ENCODE measurements at places on chromosomes 1 and 21. TPM values are rescaled to one million over a fixed set of nuclear protein-coding genes. Genes with fewer than 3 reads are reported as not detected.

- no peak for DNase-seq
These were observed 93.4 kb downstream of the CD58 start for GRCh38 chr1:116477429-116477828.

The TAS1R1 gene
- total RNA-seq: not detected

- no peak for DNase-seq
These were observed 173.6 kb downstream of the RERE start for GRCh38 chr1:8643542-8644536.

- DNase-seq: no peak
These were observed 442.6 kb downstream of the PRDM2 start for GRCh38 chr1:14142397-14143100.

The SWT1 gene
- 2.5 TPM for total RNA-seq

- no peak for DNase-seq
These were observed 99.2 kb upstream of the GRIK3 start for GRCh38 chr1:37133276-37134145.

- no peak for DNase-seq
These were observed 8.9 kb downstream of the CCDC185 start for GRCh38 chr1:223401873-223402789.

DNA sequence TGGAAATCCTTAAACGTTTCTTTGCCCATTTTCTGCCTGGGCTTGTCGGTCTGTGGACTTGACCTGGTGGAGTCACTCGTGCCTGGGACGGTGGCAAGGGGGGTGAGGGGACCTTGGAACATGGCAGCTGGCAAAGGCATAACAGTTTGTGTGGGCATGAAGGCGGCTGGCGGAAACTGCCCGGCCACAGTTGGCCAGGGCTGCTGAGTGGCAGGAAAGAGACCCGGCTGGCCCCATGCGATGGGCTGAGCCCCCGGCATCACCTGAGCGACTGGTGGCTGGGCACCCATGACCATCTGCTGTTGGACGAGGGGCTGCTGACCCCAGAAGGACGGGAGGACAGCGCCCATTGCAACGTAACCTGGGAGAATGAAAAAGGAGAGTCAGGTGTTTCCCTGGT is 49.3 kb upstream of the C8B start:
- no peak for DNase-seq

The ATF3 gene
- total RNA-seq: 35.4 TPM

DNA sequence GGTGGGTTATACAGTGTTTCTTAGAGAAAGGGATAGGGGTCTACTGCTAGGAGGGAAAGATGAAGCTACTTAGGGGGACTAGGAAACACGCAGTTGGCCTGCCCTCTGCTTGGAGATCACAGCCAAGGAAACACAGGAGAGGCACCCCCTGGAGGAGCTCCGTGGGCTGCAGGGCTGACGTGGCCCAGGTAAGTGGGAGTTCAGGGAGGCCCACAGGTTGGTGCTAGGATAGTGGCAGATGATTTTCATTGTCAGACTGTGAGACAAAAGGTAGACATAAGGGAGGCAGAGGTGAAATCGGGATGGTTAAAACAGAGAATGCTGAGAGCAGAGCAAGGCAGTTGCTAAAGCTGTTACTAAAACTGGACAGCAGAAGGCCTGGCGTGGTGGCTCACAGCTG is 463.0 kb downstream of the DSCAM start:
- no peak for DNase-seq

DNA sequence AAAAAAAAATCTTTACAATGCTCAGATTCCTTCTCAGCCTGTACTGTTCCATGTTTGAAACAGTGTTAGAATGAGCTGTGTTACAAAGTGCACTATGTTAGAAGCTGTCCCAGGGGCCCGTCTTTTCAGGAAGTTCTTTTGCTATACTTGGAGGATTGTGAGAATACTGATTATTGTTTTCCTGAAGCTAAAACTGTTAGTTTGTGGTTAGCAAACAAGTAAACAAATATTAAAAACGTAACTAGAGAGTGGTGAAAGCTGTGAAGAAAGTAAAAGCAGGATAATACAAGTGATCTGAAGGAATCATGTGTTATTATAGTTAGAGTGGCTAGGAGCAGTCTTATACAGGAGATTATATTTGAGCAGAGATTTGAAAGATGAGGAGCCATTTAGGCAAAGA is 35.6 kb downstream of the CAMSAP2 start:
- DNase-seq: no peak

The TTC22 gene
- total RNA-seq: 3.3 TPM

The NBPF8 gene
- 21.1 TPM for total RNA-seq

DNA sequence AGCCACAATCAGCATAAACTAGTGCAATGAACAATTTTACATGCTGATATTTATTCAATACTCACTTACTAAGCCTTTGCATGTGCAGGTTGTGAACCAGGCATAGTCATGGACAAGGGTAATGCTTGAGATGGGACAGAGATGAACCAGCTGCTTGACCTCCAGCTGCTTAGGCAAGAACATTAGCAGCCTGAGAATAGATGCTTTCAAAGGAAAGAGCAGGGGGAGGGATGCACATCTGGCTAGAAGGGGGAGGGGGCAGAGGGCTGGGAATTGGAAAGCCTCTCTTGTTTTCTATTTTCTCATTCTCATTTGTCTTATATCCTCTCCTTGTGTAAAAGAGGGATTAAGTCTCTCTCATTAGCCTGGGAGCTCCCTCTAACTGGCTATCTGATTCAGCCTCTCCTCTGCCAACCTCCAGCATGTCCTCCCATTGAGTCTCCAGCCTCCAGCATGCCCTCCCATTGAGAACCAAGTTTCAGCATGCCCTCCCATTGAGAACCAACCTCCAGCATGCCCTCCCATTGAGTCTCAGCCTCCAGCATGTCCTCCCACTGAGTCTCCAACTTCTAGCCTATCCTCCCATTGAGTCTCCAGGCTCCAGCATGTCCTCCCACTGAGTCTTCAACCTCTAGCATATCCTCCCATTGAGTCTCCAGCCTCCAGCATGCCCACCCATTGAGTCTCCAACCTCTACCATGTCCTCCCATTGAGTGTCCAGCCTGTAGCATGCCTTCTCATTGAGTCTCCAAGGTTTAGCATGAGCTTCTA is 38.4 kb upstream of the TRABD2B start:
- no peak for DNase-seq

- DNase-seq: no peak
These were observed 147.6 kb upstream of the TNR start for GRCh38 chr1:175890958-175891357.

The HEYL gene
- total RNA-seq: not detected

DNA sequence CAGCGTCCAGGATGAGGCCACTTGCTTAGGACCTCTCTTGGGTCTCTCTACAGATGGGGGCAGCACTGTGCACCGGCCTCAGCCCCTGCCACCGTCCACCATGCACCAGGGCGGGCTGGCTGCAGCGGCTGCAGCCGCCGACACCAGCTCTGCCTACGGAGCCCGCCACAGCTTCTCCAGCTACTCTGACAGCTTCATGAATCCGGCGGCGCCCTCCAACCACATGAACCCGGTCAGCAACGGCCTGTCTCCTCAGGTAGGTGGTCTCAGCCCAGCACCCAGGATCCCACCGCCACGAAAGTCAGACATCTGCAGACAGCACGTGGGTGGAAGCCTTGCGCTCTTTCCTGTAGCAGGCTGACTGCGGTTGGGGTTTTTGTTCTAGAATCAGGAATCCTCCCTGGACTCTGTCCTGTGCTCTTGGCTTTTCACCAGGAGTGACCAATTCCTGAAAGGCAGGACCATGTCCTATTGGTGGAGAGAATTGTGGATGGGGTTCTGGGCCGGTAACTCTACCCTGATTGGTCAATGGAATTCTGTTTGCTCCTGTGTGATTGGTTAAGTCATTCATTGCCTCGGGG is 72.5 kb downstream of the PAX7 start:
- DNase-seq: no peak

DNA sequence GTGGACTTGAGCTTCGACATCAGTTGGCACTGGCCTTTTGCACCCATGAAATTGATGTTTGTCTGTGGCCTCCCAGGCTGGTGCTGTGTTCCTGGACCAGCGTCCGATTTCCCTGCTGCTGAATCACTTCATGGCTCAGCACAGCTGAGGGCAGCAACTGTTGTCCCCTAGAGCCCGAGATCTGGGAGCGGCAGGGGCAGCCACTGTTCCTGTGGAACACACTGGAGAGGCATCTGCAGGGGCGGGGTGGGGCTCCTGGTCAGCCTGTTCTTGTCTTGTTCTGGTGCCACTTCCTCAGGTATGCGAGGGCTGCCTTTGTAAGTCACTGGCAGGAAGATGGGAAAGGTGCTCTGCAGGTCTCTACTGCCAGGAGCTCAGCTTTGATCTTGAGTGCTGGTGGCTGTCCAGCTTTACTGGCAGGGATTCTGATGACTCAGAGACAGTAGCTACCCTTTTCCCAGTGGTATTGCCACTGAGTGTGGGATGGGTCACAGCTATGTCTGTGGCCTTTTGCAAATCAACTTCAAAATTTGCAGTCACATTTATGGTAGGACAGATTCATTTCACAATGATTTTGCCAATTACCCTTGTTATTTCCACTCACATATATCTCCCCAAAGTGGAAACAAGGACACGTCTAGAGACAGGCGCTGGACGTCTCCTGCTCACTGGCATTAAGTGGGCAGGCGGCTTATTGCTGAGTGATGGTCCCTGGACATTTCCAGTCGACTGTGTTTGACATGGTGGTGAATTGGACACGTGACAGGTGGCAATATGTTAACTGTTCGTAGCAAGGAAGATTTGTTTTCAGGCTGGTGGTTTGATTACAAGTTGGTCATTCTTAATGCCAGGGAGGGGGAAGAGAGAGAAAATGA is 15.3 kb downstream of the AGPAT3 start:
- no peak for DNase-seq

The DCDC2B gene
- not detected for total RNA-seq
